ENCODE measurements at places on chromosomes 2 and 18.

DNA sequence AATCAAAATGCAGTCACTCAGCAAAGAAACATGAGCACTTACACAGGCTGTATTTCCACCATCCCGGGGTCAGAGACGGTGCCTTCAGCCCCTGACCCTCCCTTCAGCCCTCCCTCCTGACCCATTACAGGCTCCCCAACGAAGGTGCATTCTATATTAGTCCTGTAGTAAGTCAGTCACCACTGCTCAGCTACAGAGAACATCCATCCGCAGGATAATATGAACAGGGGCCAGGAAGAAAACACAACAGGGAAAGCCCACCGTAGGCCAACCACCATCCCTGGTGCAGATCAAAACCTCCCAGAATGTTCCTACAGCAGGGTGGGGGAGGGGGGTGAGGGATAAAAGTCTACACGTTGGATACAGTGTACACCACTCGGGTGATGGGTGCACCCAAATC is 15.1 kb downstream of the PXDN start:
- DNase-seq, result no peak

- no peak for DNase-seq
These were observed 115.4 kb upstream of the CDC42EP3 start for GRCh38 chr2:37786854-37787253.

- DNase-seq, result no peak
These were observed 29.8 kb upstream of the ARMC9 start for GRCh38 chr2:231168460-231169139.

- DNase-seq, result no peak
These were observed 328.4 kb downstream of the CLIP4 start for GRCh38 chr2:29443627-29444026.

DNA sequence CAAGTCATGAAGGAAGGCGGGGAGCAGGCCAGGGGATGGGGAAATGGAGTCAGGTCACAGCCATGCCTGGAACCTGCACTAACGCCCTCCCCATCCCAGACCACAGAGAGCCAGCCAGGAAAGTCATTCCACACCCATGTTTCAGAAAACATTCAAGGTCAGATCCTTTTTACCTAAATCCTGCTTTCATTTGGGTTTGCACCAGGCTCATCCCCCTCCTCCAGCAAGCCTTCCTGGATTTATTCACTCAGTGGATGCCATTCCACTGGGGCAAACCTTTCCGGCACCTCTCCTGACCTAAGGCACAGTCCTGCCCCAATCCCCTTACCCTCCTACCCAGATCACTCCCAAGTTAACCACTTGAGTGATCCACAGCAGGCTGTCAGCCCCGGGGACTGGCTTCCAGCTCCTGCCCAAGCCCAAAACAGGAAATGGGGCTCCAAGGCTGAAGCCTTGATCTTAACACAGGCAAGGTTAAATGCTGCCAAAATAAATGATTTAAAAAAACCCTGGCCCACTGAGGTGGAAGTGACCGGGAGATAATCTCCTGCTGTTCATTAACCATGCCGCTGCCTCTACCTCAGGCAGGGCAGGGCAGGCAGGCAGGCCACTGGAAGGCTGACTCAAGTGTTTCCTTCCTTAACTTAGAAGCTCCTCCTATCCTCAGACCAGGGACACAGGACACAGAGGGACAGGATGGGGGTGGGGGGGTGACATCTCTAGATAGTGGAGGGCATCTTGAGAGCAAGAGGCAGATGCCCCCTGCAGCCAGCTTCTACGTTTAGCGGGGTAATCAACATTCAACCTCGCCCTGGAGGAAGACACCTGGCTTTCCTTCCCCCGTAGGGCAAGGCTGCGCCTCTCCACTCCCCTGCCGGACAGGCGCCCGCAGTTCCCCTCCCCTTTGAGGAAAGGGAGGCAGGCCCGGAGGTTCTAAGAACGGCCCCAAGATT is 1.4 kb downstream of the RAB11FIP5 start:
- DNase-seq, result peak; percentile 50

DNA sequence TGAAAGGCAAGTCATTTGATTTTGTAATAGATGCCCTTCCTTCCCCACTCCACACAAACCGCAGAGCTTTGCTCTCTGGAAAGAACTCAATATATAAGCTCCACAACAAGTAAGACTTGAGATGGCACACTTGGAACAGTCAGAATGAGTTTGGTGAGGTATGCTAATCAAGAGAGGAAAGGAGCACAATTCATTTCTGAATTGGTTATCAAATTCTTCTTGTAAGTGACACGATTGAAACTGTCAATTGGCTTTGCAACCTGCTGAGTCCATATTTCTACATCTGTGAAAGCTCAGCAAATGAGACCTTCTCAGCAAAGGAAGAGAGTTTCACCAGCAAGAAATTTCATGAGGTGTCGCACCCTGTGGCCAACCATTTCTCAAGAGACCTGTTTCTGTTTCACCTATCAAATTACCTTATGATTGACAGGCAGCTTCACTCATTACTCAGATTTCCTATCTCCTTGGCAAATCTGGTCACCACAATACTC is 19.1 kb downstream of the CTLA4 start:
- no peak for DNase-seq

DNA sequence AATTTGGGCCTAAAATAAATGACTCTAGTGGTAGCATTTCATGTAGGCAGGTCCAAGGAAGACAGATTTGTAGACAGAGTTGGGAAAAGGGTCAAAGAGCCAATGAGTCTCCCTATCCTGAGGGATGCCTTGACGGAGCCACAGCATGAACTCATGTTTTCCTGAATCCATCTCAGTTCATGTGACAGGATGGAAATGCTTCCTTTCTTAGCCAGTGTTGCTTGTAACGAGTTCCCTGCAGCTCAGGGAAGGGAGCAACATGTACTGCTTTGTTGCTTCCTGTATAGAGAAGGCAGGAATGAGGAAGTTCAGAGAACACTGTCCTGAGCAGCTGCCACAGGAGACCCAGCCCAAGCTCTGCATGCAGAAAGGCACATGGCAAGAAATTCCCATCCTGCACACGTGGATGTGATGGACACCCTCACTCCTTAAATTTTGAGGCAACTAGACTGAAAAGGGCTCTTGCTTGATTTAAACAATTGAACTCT is 27.9 kb downstream of the TMEM17 start:
- DNase-seq, result peak; percentile 27

- peak; percentile 38 for DNase-seq
These were observed 151.1 kb downstream of the MBP start for GRCh38 chr18:76981396-76981968.

DNA sequence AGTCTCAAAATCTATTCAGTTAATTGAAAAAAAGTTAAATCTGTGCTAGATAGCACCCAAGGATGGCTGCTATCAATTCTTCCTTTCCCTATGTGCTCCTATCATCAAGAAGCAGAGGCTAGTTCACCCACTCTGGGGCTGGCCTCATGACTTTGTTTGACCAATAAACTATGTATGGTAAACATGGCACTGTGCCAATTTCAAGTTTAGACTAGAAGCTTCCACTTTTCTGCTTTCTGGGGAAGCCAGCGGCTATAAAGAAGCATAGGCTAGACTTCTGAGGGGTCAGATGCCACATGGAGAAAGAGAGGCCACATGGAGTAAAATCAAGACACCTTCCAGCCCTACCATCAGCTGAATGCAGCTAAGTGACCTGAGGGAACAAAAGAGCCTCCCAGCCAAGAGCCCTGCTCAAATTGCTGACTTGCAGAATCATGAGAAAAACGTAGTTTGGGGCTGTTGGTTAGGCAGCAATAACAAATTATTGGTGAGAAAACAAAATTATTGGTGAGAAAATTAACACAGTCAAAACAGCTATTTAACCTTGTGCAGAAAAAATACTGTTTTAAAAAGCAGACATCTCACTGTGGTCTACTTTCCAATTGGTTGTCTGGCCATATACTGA is 86.5 kb upstream of the SLC14A2 start:
- no peak for DNase-seq

All from NAMALWA (cell line).